Cerebellar cortex (tissue), 1 donor: ENCODE measurements at places on chromosomes 6 and 20.

DNA sequence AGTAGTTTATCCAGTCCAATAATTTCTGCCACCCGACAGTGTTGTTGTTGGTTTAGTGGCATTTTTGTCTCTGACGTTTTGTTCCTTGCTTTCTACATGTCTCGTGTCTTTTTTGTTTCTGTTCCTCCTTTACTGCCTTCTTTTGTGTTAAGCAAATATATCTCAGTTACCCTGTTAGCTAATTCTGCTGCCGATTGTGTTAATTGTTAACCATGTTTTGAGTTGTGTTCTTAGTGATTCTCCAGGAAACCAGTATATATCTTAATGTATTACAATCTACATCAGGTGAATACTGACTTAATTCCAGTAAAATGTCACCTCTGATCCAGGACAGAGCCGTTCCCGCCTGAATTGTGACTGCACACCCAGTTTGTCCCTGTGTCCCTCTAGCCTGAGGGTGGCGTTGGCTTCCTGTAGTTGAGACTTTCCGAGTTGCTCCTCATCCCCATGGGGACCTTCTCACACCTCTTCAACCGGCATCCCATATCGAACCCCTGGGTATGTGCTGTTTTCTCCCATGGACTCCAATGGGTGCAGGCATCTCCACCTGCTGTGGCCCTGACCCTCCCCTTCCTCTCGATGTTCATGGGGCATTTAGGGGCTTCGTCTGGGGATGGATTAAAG is 35.8 kb upstream of the BHLHE23 start:
- no peak for DNase-seq

DNA sequence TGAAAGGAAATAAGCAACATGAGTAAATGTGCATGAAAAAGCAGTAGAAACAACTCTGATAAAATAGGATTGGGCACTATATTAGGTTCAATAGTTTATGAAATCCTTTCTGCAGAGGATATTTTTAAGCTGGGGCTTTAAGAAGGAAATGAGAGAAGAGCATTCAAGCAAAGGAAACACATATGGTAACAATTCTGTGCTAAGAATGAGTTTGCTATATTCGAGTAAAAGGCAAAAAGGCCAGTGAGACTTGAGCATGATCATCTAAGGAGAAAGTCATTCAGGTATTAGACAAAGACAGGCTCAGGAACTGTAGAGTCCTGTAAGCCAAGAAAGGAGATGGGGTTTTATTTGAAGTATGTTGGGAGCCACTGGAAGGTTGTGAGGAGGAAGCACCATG is 387.1 kb upstream of the FLRT3 start:
- DNase-seq, result peak; percentile 80

DNA sequence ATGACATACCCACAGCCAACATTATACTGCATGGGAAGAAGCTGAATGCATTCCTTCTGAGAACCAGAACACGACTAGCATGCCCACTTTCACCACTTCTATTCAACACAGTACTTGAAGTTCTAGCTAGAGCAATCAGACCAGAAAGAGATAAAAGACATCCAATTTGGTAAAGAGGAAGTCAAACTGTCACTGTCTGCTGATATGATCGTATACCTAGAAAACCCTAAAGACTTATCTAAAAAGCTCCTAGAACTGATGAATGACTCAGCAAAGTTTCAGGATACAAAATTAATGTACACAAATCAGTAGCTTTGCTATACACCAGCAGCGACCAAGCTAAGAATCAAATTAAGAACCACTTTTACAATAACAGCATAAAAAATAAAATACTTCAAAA is 60.5 kb downstream of the EYS start:
- DNase-seq, result no peak

DNA sequence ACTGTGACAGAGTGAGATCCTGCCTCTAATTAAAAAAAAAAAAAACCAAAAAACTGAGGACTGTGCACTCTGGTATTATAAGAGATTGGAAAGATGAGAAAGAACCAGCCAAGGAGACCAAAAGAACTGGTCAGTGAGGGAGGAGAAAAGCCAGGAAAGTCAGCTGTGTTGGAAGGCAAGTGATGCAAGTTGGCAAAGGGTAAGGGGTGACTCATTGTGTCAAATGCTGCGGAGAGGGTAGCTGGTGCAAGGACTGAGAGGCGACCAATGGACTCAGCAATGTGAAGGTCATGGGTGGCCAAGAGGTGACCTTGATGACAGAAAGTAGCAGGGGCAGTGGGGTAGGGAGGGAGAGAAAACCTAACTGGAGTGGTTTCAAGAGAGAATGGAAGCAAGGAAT is 27.4 kb upstream of the LRRN4 start:
- no peak for DNase-seq

DNA sequence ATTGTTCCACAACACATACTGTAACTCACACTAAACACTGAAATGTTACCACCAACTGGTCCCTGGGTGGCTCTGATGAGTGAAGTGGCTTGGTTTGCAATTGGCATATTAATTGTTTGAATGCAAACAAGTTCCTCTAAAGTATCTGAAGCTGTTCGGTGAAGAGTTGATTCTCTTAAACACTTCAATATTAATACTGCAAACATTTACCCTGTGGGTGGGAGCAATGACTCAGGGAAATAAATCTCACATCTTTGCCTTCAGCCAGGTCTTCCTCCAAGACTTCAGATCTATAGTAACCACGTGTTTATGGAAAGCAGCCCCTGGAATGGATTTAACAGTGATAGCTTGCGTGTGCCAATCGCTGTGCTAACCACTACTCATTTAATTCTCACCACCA is 176.0 kb downstream of the MAFB start:
- DNase-seq, result no peak

DNA sequence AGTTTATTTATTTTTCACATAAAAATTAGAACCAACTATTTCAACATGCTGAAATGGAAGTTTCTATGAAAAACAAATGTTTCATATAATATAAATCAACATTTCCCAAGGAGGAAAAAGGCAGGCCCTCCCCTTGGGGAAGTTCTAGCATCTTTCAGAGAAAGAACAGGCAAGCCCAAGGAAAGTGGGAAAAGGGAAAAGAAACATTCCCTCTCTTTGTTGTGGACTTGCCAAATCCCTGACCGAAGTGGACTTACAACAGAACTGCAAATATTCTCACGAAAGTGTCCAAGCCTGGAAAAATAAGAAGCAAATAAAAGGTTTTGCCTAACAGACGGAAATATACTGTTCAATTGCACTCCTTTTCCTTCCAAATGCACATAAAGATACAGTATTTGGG is 214.4 kb downstream of the ATXN1 start:
- no peak for DNase-seq

DNA sequence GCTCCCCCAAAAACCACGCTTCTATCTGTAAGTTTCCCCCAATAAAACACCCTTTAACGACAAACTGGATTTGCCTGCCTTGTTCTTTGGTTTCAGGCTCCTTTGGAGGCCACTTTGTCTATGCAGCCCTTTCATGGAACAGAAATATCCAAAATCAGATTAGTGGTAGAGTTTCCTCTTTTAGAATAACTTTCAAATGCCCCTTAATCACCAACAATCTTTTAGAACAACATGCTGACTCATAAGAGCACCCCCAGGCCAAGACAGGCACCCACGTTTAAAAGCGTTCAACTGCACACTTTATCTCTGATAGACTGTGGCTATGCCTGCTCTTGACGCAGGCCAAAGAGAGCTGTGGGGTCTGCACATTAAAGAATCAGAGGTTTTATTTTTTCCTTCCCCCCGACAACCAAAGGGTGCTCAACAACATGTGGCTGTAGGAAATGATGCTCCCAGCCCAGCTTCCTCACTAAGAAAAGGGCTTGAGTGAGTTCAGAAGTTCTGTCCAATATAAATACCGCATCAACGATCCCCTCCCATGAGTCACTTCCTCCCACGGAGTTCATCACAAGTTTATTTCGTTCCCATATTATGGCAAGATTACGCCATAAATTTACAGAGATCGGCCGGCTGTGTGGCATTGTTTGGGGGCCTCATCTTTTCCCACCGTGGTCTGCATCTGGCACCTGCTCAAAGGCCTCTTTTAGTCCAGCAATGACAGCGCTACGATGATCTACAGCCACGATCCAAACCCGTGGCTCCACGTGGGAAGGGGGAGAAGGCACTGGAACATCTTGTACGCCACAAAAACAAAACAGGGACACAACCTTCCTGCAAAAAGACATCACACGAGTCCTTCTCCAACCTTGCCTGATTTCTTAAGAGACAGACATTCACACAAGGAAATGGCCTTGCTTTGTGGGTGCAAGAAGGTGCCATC is 88.8 kb upstream of the NFATC2 start:
- DNase-seq, result no peak

GRCh38 chr20:5264807-5265661 is 51.7 kb downstream of the PROKR2 start:
- no peak for DNase-seq

DNA sequence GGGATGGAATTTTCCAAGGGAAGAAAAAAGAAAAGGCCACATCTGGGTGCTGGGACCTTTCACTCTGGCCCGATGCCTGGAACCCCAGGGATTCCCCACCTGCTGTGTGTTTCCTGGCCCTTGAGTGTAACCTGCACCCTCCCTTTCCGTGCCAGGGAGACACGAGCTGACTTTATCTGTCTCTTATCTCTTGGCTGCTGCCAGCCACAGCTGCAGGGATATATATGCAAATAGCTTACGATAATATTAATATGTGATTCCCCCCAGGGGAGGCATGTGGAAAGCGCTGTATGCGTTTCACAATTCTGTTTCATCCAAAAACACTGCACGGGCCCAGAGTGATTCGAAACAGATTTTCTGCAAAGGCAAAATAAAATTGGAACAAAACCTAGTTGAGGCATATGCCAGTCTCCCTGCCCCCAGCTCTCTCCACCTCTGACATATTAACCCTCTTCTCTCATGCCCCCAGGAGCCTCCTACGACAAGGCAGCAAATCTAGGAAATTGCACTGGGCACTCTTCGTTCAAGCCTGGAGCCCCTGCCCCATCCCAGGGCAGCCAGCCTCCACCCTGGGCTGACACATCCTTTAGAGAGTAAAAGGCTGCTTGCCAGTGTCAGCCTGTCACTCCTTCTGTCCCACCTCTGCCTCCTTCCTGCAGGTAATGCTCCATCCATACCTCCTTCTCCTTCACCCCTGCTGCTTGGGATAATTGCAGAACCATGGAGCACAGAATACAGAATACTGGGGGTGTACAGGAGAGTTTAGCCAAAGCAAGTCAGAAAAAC is 1.3 kb downstream of the RIPOR3 start:
- no peak for DNase-seq
